ENCODE measurements at places on chromosomes 7 and 10. TPM values are rescaled to one million over a fixed set of nuclear protein-coding genes. Genes with fewer than 3 reads are reported as not detected.
A peak's percentile ranks its signal among the peaks of the same experiment; 100 is the strongest.

- H3K36me3 ChIP-seq: no peaks in the 10 kb centered on the region
- no peak overlapping the region for H3K27ac ChIP-seq
- no peak for DNase-seq
- no peak overlapping the region for H3K4me3 ChIP-seq
These were observed 53.9 kb downstream of the NOC3L start for GRCh38 chr10:94308866-94309265.

GRCh38 chr7:152177681-152178404 is 152.4 kb downstream of the GALNT11 start:
- peak overlapping the region; percentile 11 for H3K27ac ChIP-seq
- H3K4me3 ChIP-seq: no peak overlapping the region
- peaks cover 41% of the 10 kb centered on the region for H3K36me3 ChIP-seq
- peaks cover 5% of the 10 kb centered on the region for H3K4me1 ChIP-seq
- no peaks in the 10 kb centered on the region for H3K27me3 ChIP-seq

DNA sequence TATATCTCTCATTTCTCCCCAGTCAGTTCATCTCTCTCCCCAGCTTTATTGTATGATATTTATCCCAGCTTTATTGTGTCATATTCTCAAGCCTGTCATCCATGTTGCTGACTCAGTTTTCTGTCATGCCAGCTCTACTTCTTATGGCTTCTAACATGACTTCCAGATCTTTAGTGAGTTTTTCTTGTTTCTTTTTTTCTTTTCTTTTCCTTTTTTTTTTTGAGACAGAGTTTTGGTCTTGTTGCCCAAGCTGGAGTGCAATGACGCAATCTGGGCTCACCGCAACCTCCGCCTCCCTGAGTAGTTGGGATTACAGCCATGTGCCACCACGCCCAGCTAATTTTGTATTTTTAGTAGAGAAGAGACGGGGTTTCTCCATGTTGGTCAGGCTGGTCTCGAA is 28.7 kb upstream of the CALU start:
- peaks cover 3% of the 10 kb centered on the region for H3K27me3 ChIP-seq
- H3K36me3 ChIP-seq: no peaks in the 10 kb centered on the region
- no peak overlapping the region for H3K4me3 ChIP-seq
- DNase-seq: no peak
- H3K4me1 ChIP-seq: peaks cover 5% of the 10 kb centered on the region

The MXI1 gene
- total RNA-seq: 24.4 TPM

GRCh38 chr7:86790383-86790782 is 146.7 kb downstream of the GRM3 start:
- H3K4me3 ChIP-seq: no peak overlapping the region
- no peak overlapping the region for H3K27ac ChIP-seq
- H3K4me1 ChIP-seq: no peaks in the 10 kb centered on the region
- H3K36me3 ChIP-seq: no peaks in the 10 kb centered on the region

The RBAK gene
- total RNA-seq: 5.6 TPM

DNA sequence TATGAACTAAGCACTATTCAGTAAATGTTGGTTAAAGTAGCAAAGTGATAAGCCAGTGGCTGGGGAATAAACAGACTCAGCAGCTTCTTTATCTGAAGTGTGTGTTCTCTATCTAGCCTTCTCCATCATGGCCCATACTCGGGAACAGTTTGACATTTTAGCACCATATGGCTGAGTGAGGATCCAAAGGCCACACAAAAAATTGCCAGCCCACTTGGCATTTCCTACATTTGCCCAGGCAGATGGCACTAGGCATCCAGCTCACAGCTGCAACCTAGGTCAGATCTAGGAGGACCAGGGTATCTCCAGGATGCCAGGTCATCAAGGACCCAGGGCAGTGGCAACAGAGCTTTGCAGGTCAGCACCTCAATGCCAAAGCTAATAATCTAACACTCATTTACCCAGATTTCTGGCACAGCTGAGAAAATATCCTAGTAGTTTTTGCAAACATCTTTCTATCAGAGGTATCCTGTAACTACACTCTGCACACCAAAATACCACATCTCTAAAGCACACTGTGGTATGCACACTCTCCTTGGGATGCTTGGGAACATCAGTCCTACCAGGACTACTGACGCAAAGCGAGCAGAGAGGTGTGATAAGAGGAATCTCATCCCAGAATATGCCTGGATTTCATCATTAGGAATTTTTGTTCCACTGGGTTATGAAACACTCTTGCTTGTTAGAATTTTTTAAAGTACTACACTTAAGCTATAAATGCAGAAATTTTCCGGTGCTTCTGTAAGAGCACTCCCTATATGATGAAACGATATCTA is 61.7 kb downstream of the DOCK4 start:
- no peak overlapping the region for H3K27ac ChIP-seq
- no peaks in the 10 kb centered on the region for H3K36me3 ChIP-seq
- H3K4me3 ChIP-seq: no peak overlapping the region

The LIPN gene
- total RNA-seq: not detected

The PAPOLB gene
- not detected for total RNA-seq

DNA sequence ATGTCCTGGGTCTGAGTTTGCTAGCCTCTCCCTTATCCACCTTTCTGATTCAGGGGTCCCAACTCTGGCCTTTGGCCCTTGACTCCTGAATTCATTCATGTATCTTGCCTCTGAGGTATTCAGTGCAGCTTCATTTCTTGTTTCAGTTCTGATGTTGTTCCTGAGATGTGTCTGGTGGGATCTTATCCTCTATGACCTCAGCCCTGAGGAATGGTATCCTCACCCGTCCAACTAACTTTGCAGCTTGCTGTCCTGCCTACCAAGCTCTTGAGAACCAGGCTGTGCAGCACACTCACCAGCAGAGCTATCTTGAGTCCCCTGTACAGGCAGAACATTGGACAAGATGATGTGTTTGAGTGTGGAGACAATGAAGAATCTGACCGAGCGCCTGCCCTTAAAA is 13.8 kb downstream of the SUFU start:
- peaks cover 3% of the 10 kb centered on the region for H3K4me1 ChIP-seq
- no peaks in the 10 kb centered on the region for H3K27me3 ChIP-seq
- no peak overlapping the region for H3K4me3 ChIP-seq
- no peak overlapping the region for H3K27ac ChIP-seq

GRCh38 chr7:29328811-29329210 is 134.2 kb downstream of the CHN2 start:
- peaks cover 9% of the 10 kb centered on the region for H3K4me1 ChIP-seq
- H3K27ac ChIP-seq: no peak overlapping the region
- H3K36me3 ChIP-seq: no peaks in the 10 kb centered on the region
- no peak overlapping the region for H3K4me3 ChIP-seq

The PTN gene
- not detected for total RNA-seq

The ACSL5 gene
- total RNA-seq: 22.9 TPM

The CYP2C8 gene
- total RNA-seq: not detected

DNA sequence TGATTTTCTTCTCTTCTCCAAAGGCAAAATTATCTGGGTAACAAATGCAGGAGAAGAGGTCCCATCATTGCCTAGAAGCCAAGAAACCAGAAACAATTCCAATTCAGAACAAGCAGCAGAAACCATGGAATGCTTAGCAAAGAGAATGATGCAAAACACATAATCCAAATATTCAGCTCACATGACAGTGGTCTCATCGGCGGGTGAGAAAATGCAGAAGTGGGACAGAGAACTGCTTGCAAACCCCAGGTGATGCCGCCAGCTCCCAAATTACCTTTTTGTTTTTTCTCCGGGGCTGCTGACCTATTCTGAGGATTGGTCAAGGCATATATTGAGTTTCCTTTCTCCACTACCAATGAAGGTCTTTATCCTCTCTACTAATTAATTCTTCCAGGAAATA is 99.7 kb downstream of the ZNF22 start:
- H3K36me3 ChIP-seq: no peaks in the 10 kb centered on the region
- no peak overlapping the region for H3K27ac ChIP-seq
- H3K4me3 ChIP-seq: no peak overlapping the region
- H3K27me3 ChIP-seq: peaks cover 30% of the 10 kb centered on the region
- no peak for DNase-seq

GRCh38 chr7:116542618-116543017 is 17.8 kb downstream of the CAV1 start:
- H3K36me3 ChIP-seq: no peaks in the 10 kb centered on the region
- no peak overlapping the region for H3K4me3 ChIP-seq
- no peaks in the 10 kb centered on the region for H3K4me1 ChIP-seq

DNA sequence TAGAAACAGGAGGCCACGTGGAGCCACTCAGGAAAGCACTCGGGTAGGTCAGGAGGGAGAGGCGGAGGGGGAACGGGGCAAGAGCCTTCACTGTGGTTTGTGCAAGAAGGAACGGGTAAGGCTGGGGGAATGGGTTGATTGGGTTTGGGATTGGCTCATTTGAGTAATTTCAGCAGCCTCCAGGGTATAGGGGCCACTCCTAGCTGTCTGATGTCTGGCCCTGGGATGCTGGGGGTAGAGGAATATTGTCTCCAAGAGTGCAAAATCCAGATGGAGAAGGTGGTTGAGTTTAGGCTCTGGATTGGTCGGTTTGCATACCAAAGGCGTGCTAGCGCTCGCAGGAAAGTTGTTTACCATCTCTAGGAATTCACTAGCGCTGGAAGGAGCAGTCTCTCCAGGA is 47.2 kb downstream of the MYL10 start:
- no peak overlapping the region for H3K27ac ChIP-seq
- DNase-seq: no peak
- peaks cover 2% of the 10 kb centered on the region for H3K27me3 ChIP-seq
- no peaks in the 10 kb centered on the region for H3K36me3 ChIP-seq
- no peak overlapping the region for H3K4me3 ChIP-seq

- no peak for DNase-seq
- peaks cover 21% of the 10 kb centered on the region for H3K27me3 ChIP-seq
- H3K4me3 ChIP-seq: no peak overlapping the region
- H3K36me3 ChIP-seq: no peaks in the 10 kb centered on the region
- H3K27ac ChIP-seq: no peak overlapping the region
- H3K4me1 ChIP-seq: no peaks in the 10 kb centered on the region
These were observed 16.8 kb upstream of the CPXM2 start for GRCh38 chr10:123908379-123908778.

Measured in activated naive CD4-positive, alpha-beta T cell treated with anti-CD3 and anti-CD28 coated beads for 36 hours (primary cell).